Left colon (tissue), 2 donors: ENCODE measurements at places on chromosomes 7 and 10.

GRCh38 chr7:90945104-90945787 is 319.0 kb upstream of the FZD1 start:
- no peak for DNase-seq

DNA sequence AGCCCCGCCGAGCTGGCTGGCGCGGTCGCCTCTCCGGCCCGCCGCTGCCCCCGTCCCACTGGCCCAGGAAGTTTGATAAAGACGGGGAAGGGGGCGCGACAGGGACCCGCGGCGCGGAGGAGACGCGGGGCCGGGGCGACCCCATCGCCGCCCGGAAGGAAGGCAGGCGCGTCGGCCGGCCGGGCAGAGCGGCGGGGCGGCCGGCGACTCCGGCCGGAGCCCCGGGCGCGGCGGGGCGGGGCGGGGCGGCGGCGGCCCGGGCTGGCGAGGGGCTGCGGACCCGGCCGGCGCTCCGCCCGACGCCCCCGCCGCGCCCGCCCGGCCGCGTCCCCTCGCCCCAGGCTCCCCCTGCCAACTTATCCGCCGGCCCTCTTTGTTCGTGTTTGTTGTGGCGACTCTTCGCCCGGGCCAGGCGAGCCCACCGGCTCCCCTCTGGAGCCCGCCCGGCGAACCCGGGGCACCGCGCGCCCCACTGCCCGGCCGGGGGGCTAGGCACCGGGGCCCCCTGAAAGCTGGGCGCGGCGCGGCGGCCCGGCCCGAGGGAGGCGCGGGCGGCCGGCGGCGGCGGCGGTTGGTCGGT is 571 bp downstream of the KDM7A start:
- DNase-seq, result no peak

DNA sequence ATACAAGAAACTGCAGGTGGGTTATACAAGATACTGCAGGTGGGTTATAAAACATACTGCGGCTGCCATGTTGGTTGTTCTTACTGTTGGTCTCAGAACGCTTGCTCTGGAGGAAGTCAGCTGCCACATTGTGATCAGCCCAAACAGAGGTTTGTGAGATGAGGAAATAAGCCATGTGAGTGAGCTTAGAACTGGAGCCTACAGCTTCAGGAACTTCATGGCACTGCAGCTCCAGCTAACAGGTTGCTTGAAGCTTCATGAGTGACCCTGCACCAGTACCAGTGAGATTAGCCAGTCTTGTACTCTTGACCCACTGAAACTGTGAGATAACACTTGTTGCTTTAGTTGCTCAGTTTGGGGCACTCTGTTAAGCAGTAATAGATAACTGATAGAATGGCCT is 74.5 kb upstream of the PRKCQ start:
- no peak for DNase-seq

DNA sequence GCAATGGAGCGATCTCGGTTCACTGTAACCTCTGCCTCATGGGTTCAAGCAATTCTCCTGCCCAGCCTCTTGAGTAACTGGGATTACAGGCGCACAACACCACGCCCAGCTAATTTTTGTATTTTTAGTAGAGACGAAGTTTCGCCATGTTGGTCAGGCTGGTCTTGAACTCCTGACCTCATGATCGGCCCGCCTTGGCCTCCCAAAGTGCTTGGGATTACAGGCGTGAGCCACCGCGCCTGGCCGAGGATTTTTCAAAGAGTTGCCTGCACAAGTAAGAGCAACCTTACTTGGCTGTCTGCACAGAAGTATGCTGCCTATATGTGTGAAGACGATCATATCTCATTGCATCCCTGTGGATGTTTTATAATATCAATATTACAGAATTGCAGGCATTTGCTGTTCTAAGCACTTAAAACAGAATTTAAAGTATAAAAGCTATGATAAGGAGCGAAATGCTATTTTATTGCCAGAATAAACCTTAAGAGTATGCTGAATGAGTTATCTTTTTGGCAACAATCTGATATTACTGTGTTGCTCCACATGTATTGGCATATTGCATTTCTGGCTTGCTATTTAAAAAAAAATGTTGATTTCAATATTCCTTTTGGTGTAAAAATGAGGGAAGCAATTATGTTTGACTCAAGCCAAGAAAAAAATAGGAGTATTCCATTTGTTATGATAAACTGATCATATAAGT is 379.4 kb upstream of the SEMA3D start:
- DNase-seq, result no peak

DNA sequence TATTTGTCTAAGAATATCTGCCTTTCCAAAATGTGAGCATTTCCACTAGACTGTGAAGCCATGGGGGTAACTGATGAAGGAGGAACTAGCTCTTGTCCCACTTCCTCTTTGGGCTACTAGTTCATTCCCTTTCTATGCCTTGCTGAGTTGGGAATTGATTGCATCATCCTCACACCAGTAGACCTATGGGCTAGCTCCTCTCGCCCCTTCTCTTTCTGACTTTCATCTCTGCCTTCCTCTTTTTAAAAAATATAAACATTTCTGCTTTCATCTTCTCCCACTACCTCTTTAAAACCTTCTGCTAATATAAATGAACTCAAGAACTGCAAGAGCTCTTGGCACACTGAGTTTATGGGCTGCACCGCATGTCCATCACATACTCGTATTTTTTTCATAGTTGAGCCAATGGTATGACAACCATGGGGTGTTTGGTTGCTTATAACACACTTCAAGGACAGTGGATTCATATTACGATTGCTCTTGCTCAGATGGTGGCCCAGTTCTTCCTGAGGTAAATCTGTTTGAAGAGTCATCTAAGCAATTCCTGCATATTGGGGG is 182.0 kb downstream of the REEP3 start:
- DNase-seq, result no peak
